Ammon's horn (tissue), 1 donor: ENCODE measurements at places on chromosomes 1 and 21.

DNA sequence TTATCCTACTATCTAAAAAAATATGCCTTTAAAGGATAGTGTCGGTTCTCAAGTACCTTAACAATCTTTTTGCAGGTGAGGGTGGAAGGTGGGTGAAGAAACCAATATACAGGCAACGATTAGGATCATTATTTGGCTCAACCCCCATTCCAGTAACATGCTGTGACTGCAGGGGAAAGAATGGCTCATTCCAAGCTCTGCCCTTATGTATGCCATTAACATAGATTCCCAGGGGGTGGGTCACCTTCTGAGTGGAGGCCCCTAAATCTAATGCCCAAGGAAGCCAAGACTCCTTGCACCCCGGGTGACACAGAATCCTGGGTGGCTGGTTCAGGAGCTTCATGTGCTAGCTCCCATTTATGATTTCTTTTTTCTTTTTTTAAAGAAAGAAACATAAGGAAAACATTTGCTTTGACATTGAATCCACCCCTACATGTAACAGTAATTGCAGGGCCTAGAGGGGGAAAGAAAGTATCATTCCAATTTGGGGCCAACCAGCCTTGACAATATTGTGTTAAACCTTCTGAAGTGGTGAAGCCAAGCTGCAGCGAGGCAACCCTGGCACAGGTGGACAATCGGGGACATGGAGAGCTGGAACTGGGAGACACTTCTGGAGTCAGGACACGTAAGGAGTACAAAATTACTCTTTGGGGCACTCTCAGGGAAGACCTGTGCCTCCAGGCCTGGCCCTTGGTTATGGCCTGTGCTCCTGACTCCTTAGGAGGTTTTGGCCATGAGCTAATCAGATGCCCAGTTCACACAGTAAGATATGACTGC lies 200.3 kb downstream of the PBX1 start:
- no peak for DNase-seq

GRCh38 chr21:24045775-24046215 lies 1561.5 kb downstream of the MRPL39 start:
- peak; percentile 97 for DNase-seq

GRCh38 chr1:3491291-3492246 lies 37.1 kb downstream of the ARHGEF16 start:
- peak; percentile 75 for DNase-seq

DNA sequence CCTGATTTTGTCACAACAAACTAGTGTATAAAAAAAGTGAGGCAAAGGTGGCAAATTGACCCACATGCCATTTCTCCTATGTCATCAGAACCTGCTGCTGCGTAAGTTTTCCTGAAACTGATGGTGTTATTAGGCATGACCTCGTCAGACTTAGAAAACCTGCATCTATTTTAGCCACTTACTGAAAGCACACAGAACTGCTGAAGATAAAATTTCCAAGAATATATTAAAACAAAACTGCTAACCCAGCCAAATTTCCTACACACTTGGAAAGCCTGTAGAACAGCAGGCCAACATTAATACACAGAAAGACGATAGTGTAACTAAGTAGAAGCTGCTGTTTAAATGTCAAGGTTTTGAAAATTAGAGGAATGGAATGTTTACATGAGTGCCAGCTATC lies 674.5 kb upstream of the CXADR start:
- DNase-seq: no peak

DNA sequence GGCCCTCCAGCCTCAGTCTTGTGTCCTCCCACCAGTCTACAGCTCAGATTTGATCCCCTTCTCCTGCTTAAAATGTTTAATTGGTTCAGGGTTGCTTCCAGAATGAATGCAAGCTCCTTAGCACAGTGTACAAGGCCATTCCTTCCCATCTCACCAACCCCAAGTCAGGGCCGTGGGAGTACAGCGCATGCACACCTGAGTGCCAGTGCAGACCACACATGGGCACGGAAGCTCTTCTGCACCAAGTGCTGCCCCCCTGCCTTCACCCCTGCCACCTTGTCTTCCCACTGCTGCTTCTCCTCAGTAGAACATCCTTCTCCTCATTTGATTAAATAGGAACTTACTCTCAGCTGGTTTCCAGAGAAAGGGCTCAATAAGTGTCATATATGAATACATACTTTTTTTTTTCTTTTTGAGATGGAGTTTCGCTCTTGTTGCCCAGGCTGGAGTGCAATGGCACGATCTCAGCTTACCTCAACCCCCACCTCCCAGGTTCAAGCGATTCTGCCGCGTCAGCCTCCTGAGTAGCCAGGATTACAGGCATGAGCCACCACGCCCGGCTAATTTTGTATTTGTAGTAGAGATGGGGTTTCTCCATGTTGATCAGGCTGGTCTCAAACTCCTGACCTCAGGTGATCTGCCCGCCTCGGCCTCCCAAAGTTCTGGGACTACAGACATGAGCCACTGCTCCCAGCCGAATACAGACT lies 9.3 kb downstream of the PMF1 start:
- DNase-seq: no peak

DNA sequence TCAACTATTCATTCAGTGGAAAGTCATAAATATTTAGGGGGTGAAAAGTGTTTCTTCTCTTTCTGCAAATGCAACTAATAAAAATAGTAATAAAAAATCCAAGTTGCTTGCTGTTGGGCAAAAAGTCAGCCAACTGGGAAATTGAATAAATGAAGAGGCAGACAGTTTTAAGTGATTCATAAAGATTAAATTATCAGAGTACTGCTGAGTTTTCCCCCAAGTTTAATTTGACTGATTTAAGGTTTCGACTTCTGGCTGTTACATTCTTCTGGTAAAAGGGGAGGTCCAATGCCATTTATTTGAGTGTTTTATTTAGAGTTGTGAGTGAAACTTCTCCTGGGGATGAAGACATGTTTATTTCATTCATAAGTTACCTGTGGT lies 125.5 kb downstream of the NTPCR start:
- no peak for DNase-seq

GRCh38 chr1:42873670-42874069 lies 27.3 kb downstream of the ZNF691 start:
- no peak for DNase-seq
